ENCODE measurements at places on chromosomes 16 and 17.

DNA sequence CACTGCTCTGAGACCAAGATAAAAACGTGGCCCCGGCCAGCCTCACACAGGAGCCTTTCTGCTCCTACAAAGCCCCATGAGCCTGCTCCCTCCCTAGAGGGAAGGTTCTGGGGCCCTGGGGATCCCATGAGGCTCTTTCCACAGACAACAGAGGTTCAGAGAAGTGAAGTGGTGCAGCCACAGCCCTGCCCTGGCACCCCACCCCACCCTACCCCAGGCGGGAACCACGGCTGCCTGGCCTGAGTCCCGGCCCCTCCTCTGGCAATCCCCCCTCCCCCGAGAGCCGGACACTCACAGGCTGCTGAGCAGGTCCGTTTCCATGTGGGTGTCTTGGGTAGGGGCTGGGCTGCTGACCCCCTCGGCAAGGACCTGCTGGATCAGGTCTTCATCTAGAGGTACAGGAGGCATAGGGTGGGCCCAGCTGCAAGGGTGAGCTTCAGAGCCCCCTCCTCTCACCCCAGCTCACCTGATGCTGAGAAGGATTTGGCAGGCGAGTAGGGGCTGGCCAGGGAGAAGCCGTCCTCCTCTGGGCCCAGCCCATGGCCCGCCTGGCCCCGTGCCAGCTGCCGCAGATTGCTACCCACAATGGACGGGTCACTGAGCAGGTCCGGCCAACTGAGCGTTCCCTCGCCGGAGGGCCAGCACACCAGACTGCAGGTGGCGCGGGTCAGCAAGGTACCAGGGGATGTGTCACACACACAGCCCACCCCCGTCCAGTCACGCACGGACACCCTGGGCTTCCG is 38.7 kb downstream of the PKD1 start:
- no peak for DNase-seq

- no peak for DNase-seq
Measured at GRCh38 chr16:78478267-78478861, 378.9 kb downstream of the WWOX start.

- DNase-seq: no peak
Measured at GRCh38 chr17:8338753-8339140, 893 bp upstream of the ODF4 start.

DNA sequence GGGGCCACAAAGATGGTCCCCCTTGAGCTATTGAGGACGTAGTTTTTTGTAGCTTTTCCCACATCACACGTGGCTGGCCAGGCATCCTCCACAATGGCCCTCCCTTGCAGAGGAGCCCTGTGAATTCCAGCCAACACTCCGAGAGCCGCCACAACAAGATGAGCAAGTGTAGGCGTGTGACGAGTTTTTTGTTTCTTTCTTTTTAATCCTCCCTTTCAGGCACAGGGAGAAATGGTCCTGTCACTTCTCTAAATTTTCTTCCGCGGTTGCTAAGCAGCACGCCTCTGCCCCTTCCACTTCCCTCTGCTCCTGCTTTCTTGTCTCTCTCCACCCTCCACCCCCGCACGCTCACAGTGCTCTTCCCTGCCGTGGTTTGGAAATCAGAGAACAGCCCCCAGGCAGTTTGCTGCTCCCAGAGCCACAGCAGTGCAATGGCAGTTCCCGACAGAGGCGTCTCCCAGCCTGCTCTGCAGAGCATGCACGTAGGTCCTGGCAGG is 68.0 kb upstream of the MRTFB start:
- DNase-seq: no peak

GRCh38 chr16:4685776-4686496 is 7.4 kb upstream of the NUDT16L1 start:
- no peak for DNase-seq

DNA sequence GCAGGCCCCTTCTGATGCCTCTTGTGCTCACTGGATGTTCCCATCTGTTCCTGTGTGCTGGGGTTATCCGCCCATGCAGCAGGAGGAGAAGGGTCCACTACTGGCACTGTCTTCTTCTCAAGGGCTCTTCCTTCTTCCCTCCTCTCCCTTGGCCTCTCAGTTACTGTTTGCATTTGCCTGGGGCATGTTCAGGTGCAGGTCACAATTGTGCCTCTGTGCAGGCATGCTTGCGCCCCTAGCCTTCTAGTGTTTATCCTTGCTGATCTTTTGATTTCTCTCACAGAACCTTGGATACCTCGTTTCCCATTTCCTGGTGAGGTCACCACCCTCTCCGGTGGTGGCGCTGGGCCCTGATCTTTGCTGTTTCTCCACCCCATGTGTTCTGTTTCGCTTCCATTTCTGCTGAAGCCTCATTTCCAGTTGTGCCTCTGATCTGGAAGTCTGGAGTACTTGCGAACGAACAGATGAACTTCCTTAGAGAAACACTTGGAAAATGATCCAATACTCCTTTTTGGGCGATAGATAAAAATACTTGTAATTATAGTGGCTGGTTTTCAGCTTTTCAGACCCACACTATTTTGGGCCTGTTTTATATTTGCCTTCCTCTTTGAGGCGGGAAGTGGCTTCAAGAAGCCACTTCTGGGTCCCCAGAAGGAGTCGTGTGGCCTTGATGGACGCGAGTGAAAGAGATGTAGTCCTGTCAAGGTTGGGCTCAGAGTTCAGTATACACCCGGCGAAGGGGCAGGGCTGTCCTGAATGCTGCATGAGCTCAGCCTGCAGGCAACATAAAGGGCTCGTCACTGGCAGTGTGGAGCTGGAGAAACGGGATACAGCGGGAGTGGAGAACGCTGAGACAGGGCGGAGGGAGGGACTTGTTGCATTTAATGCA is 312.9 kb downstream of the SNX29 start:
- no peak for DNase-seq

GRCh38 chr16:83348991-83349390 is 458.8 kb upstream of the HSBP1 start:
- no peak for DNase-seq

DNA sequence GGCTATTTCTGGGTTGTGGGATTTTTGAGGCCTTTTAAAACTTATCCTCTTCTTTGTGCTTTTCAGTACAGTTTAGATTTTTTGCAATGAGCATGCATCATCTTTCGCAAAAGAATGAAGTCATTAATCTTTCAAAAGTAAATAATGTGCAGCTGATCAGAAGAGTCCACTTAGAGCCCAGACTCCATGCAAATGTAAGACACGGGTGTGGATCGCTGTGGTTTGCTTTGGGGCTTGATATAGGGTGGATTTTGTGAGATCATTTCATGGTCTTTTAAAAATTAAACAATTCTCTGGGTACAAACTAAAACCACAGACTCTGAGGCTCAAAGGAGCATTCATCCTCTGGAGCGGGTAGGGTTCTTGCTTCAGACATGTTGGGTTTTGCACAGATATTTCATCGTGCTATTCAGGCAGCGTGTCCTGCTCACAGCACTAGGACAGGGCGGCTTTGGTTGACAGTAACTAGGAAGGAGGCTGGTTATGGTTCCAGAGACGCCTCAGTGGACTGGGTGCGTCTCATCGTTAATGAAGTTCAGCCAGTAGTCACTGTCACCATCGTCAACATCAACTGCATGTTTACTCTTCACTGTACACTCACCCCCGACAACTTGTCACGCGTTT is 129.4 kb upstream of the PLCG2 start:
- no peak for DNase-seq

GRCh38 chr17:32174889-32175288 is 32.6 kb downstream of the RHOT1 start:
- no peak for DNase-seq

- no peak for DNase-seq
Measured at GRCh38 chr17:11999696-12000095, 2.4 kb upstream of the ZNF18 start.

GRCh38 chr17:63246344-63246743 is 199.8 kb downstream of the CYB561 start:
- DNase-seq: no peak

GRCh38 chr17:57485916-57486881 is 229.9 kb downstream of the MSI2 start:
- DNase-seq: no peak

DNA sequence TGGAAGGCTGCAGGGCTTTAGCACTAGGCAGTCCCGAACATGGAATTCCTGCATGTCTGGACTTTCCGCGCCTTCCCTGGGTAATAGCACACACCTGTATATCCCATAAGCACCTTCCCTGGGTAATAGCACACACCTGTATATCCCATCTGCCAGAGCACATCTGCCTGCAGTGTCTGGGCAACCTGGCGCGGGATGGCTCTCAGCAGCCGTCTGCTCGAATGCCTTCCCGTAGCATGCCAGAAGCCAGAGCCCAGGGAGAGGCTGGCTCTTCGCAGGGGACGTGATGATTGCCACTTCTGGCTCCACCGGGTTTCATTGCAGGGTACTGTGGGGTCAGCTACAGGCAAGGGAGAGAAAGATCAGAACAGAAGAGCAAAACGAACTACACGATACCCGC is 21.3 kb downstream of the MBTPS1 start:
- no peak for DNase-seq

GRCh38 chr17:35998756-35999155 is 2.6 kb downstream of the CCL15 start:
- DNase-seq: no peak

- no peak for DNase-seq
Measured at GRCh38 chr17:55273579-55274354, 9.0 kb downstream of the HLF start.

Data from activated T-cell treated with anti-CD3 and anti-CD28 coated beads, Interleukin-2, amount 50 U/mL, for 1 hour (primary cell).